ENCODE measurements at places on chromosomes 6 and 20.

DNA sequence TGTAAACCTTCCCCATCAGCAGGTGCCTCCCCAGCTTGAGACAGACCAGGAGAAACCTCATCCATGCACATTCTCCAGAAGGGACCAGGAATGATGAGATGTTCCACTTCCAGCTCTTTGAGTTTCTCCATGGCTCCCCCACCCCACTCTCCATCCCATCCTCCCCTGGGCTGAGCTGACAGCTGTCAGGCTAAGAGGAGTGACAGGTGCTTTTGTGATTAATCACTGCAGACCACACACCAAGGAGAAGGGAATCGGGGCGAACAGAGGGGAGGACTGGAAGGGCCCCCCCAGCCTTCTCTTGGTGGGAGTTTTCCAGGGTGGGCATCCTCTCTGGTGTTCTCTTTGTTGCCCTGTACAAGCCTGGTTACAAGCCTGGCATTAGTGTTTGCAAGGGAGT, 56.1 kb upstream of the ZFAND3 start:
- DNase-seq: no peak

DNA sequence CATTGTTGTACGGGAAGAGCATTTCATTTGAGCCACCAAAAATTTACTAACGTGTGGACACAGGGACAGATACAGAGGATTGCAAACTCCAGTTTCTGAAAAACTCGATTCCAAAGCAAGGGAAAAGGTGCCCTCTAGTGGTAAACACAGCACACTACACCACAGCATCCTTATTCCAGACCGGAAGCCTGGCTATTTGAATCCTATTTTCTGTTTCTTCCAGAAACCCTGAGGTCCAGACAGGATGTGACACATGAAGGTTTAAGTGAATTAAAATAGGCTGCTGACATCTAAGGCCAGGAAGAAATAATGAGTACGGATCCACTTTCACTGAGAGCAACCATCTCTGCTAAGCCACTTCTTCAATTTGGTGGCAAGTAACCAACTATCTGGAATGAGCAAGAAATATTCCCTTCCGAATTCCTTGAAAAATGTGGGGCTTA, 31.8 kb upstream of the GMPR start:
- no peak for DNase-seq

- no peak for DNase-seq
These were observed 5.3 kb downstream of the LINC00237 start for GRCh38 chr20:21100578-21101452.

DNA sequence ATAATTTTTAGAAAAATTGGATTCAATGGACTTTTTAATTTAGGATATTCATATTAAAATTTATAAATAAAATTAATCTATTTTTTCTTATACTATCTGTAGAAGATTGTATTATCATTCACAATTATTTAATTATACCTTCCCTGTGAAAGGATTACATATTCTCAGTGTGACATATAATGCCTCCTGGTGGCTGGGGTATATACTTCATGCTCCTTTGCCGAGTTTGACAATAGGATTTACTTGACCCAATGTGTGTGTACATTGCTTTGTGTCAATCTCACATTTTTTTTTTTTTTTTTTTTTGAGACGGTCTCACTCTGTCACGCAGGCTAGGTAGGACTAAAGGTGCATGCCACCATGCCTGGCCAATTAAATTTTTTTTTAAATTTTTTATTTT, 230.0 kb upstream of the CHD6 start:
- no peak for DNase-seq
